ENCODE measurements at places on chromosomes 5 and 9.

DNA sequence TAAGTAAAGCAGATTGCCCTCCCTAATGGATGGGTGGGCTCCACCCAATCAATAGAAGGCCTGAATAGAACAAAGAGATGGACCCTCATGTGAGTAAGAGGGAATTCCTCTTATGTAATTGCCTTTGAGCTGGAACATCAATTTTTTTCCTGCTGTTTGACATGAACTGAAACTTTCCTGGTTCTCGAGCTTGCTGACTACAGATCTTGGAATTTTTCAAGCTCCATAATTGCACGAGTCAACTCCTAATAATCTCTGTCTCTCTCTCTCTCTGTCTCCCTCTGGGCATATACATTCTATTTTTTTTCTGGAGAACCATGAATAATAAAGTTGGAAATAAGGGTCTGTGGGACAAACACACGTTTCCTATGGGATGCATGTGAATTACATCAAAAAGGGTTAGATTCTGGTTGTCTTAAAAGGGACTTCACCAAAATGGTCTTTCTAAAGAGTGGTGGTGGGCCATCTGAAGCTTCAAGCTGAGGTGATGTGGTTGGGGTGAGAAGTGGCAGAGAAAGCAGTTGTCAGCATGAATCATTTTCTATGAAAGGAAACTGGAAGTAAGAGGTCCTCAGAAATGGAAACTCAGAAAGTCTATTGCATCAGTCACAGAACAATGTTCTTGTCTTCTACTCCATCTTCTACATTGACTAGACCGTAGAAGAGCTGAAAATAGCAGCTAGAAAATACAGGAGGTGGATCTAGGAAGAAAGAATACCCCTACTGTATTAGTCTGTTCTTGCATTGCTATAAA lies 47.0 kb upstream of the HOMER1 start:
- no peak for DNase-seq

DNA sequence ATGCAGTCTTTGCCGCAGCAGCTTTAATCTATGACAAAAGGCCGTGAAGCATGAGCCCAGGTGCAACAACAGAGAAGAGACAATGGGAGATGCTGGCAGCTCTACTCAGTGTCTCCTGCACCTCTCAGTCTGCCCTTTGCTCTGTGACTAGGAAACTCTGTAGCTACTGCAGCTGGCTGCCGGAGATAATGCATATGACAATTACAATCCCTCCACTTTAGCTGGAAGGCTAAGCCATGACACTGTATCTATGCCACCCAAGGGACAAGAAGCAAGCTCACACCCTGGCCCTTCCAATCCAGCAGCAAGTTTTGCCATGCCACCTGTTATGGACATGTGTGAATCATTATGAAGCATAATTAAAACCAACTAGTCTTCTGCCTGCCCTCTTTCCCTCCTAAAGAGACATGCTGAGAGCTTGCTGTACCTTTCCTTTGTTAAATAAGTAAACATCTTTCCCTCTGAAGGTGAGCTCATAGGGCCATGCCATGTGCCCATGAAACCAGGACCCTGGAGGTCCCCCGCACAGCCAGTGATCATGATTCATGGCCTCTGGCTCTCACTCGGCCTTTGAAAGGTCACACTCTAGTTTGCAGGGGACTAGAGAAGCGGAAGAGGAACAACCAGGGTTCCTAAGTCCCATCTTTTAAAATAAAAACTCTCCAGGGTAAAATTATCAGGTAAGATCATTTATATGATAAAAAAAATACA lies 219.4 kb downstream of the SPOCK1 start:
- DNase-seq, result no peak

- DNase-seq, result peak; percentile 44
These were observed 31.7 kb downstream of the BASP1 start for GRCh38 chr5:17249029-17249634.

DNA sequence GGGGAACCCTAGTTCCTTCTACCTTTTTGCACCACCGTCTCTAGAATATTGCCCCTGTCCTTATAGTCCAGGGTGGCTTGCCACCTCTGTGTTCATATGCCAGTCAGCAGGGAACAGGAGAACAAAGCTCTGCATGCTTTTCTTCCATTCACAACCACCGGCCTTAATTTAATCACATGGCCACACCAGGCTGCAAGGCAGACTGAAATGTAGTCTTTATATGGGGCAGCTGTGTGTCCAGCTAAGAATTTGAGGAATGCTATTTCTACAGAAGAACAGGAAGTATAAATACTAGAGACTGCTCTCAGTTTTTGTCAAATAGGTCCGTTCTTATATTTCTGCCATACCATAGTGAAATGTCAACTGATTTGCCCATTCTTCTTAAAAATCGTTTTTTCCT lies 5.8 kb downstream of the C5orf22 start:
- no peak for DNase-seq

DNA sequence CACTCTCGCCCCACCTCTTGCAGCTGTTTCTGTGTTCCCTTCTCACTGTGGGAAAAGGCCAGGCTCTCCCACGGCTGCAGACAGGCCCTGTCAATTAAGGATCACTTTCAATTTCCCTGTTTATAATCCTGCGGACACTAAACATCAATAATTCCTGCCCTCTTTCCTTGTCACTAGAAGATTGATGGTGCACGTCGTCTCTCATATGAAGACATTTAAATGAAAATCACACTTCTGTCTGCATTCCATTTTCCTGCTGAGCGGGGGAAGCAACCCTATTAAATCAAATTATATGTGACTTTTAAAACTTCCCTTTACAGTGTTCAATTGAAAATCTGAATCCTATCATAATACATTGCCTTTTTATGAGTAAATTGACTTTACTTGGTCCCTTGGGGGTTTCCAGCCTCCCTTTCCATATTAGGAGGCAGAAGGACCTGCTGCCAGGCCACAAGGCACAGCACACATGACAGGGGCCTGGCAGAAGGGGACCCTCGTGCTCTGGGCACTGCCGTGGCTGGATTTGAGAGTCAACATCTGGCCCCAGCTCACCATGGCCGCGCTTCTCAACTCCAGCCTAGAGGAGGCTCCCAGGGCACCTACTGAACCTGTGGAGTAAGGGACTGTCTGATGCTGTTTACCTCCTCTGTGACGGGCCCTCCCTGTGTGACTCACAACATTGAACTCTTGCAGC lies 311.0 kb upstream of the IRX4 start:
- DNase-seq, result no peak

GRCh38 chr5:78755822-78756429 lies 107.4 kb upstream of the LHFPL2 start:
- no peak for DNase-seq

GRCh38 chr5:14959399-14960119 lies 88.0 kb upstream of the ANKH start:
- DNase-seq, result no peak

- no peak for DNase-seq
These were observed 2.1 kb downstream of the RIC1 start for GRCh38 chr9:5631026-5631425.

GRCh38 chr9:34362614-34363214 lies 14.0 kb downstream of the MYORG start:
- DNase-seq, result no peak

DNA sequence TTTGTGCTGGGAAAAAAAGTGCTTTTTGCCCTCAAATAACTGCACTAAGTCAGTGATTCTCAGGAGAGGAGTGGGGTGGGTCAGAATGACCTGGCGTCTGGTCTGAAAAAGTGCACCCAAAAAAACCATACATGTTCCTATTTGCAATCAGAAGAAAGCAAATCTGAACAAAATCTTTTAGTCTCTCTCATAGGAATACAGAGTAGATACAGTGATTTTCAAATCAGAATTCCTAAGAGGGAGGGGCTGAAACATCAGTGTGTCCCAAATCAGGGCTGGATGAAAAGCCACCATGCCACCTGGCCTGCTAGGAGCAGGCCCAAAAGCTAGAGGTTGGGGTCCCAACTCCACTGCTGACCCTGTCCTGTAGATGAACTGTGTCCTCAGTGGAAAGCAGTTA lies 66.8 kb downstream of the RAPGEF1 start:
- DNase-seq, result no peak

DNA sequence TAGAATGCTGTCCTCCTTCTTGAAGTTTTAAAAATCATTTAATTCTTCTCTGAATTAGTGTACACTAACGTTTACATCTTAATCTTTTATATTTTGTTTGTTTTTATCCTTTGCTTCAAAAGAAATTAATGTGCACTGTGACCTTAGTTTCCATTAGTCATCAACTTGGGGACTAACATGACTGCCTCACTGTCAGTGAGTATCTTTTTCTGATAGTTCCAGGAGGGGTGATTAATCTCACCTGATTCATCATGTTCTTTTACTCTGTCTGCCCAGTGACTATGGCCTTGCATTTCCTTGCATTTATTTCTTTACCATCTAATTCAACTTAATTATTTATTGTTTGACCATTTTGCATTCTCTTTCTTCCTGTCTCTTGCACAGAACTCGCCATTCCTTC lies 33.4 kb upstream of the NR3C1 start:
- no peak for DNase-seq

DNA sequence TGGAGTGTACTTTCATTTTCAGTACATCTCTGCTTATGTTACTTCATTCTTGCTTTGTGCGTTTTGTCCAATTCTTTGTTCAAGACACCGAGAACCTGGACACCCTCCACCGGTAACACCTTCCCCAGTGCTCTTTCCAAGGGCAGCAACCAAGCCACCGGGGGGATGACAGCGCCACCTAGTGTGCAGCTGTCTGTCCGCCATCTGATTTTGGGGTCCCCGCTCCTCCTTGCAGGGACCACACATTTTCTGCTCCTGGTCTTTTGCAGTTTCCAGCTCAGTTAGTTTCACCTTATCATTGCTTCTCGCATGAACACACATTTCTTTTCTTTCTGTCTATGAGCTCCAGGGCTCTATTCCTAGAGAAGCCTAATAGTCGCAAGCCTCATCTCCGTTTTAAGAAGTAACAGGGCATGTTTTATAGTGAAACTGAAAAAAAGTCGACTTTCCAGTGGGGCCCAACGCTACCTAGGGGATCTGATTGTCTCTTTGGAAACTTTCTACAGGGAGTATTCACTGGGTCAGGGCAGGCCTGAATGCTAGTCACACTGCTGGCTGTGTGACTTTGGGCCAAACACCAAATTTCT lies 152.1 kb downstream of the FSTL4 start:
- peak; percentile 44 for DNase-seq

DNA sequence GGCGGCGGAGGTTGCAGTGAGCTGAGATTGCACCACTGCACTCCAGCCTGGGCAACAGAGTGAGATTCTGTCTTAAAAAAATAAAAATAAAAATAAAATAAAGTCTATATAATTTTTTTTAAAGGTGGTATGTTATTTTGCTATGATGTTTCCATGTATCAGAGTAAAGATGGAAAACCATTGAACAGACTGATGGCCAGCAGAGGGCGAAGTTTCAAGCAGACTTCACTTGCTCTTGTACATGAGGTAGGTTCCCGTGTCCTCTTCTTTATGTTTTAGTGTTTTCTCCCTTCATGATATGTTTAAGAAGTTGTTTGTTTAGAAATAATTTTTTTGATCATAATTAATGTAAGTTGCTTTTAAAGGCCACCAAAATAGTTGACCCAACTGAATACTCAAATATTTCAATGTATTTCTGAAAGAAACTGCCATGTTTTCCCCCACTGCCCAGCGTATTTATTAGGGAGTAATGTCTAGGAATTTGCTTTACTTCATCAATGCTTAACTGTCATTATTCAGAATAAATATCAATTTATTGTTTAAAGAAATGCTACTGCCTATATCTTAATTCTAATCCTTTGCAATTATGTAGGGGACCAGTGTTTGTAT lies 146.4 kb downstream of the HACD4 start:
- DNase-seq, result peak; percentile 41

GRCh38 chr9:120555839-120556238 lies 24.1 kb downstream of the CDK5RAP2 start:
- no peak for DNase-seq

DNA sequence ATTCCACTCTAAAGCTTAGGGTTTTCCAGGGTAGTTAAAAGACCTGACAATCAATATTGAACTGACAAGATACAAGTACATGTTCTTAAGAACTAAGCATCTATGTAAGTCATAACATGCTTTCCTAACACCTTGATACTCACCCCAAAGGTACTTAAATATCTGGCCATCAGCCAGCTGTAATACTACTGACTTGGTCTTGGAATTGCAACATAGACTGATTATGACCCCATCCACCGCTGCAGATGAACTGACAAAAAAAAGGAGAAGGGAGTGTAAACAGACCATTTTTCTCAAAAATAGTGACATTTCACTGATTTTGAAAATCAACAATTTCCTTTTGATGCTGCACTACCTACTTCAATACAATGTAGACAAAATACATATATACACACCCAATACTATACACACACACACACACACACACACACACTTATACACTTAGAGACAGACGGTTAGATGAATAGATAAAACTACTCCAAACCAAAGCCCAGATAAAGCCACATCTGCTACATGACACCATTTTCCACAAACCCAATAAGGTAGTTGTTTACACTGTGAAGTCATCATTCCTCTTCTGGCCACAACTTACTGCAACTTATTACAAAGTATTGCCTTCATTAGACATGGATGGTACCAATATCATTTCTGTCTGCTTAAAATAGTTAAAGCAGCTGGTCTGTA lies 30.4 kb downstream of the ELP1 start:
- DNase-seq, result no peak

DNA sequence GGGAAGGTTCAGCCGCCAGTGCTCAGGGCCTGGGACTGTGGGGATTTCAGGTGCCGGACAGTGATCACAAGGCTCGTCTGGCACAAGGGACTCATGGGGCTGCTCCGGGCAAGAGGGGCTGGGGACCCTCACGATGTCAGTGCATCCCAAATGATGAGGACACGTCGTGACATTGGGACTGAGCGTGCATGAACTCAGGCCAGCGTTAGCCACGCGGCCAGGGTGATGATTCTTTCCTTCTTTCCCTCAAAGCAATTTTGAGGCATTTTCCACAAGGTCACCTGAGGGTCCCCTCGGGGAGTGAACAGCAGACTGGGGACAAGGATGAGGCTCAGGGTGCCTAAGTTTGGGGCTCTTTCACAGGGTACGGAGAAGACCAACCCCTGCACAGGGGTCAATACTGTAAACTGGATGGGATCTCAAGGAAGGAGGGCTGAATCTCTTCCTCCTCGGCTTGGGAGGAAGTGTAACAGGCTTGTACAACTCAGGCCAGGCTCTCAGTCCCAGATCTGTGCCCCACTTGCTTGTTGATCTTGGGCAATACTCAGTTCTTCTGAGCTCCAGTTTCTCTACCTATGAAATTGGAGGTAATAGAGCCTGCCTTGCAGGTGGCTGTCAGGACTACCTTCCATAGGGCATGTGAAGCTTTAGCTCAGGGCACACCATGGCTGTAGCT lies 78.5 kb downstream of the PRRT1B start:
- no peak for DNase-seq

DNA sequence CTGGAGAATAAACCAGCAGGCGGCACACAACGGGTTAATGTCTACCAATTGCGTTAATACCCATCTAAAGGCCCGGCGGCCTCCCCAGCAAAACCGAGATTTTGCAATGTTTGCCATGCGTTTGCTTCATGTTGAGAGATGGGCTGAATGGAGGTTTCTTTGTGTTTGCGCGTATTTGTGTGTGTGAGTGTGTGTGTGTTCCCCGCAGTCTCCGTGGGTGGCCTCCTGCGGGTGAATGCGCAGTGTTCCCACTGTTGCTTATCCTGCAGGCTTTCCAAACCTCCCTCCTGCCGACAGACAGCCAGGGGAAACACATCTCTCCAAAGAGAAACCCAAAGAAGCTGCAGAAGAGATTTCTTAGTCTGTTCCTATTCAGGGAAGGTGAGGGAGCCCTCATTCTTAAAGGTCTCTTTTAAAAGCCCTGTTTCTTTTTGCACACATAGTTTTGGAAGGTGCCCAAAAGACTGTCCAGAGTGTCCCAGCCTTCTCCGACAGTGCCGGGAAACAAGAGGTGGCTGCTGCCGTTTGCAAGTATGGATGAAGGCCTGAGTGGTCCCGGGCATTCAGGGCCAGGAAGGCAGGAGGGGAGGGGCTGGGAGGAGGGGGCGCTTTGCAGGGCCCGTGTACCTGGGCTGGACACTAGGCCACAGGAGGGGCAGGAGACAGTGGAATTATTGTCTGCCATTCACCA lies 103.8 kb upstream of the ERCC6L2 start:
- DNase-seq, result peak; percentile 60

Measured in SW480 (cell line).